ENCODE measurements at places on chromosomes 11 and 22.
A peak's percentile ranks its signal among the peaks of the same experiment; 100 is the strongest.

- no peak overlapping the region for H3K4me3 ChIP-seq
- no peak overlapping the region for H3K27ac ChIP-seq
These were observed 328.3 kb downstream of the FAT3 start for GRCh38 chr11:92552942-92553341.

DNA sequence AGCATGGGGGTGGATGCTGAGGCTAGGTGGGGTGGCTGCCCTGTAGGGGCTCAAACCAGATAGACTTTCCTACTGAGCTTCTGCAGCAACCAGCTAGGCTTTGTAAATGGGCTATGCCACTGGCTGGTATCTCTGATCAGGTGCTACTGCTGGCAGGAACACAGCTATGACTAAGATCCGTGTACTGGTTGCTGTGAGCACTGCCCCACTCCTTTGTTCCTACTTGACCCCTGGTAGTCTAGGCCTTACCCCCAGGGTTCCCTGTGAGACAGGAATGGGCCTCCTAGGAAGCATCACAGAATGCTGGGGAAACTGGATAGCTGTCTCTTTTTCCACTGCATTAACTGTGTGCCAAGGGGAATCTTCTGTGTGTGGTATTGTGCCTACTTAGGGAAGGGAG lies 58.4 kb upstream of the GAB2 start:
- H3K4me3 ChIP-seq: no peak overlapping the region
- H3K36me3 ChIP-seq: peaks cover 4% of the 10 kb centered on the region
- H3K4me1 ChIP-seq: no peaks in the 10 kb centered on the region
- DNase-seq: no peak
- no peaks in the 10 kb centered on the region for H3K27me3 ChIP-seq

- no peak for DNase-seq
- no peaks in the 10 kb centered on the region for H3K36me3 ChIP-seq
- no peak overlapping the region for H3K27ac ChIP-seq
- H3K4me1 ChIP-seq: no peaks in the 10 kb centered on the region
- H3K4me3 ChIP-seq: no peak overlapping the region
These were observed 1112.4 kb downstream of the JRKL start for GRCh38 chr11:97502201-97502600.

- H3K4me3 ChIP-seq: no peak overlapping the region
- peaks cover 43% of the 10 kb centered on the region for H3K27me3 ChIP-seq
- H3K36me3 ChIP-seq: no peaks in the 10 kb centered on the region
- H3K27ac ChIP-seq: peak overlapping the region; percentile 30
- H3K4me1 ChIP-seq: no peaks in the 10 kb centered on the region
- no peak for DNase-seq
These were observed 12.8 kb upstream of the CABP7 start for GRCh38 chr22:29707010-29707409.

- H3K36me3 ChIP-seq: peaks cover 20% of the 10 kb centered on the region
- peak; percentile 33 for DNase-seq
- peak within 1 kb of the TSS; percentile 96 for H3K27ac ChIP-seq
- H3K27me3 ChIP-seq: no peaks in the 10 kb centered on the region
- peak within 1 kb of the TSS; percentile 92 for H3K4me3 ChIP-seq
These were observed at the start of gene PLAAT3 for GRCh38 chr11:63614136-63614671. PLAAT3 (minus strand) TSS chr11:63614433; CDS start chr11:63614014, 419 bp downstream.

DNA sequence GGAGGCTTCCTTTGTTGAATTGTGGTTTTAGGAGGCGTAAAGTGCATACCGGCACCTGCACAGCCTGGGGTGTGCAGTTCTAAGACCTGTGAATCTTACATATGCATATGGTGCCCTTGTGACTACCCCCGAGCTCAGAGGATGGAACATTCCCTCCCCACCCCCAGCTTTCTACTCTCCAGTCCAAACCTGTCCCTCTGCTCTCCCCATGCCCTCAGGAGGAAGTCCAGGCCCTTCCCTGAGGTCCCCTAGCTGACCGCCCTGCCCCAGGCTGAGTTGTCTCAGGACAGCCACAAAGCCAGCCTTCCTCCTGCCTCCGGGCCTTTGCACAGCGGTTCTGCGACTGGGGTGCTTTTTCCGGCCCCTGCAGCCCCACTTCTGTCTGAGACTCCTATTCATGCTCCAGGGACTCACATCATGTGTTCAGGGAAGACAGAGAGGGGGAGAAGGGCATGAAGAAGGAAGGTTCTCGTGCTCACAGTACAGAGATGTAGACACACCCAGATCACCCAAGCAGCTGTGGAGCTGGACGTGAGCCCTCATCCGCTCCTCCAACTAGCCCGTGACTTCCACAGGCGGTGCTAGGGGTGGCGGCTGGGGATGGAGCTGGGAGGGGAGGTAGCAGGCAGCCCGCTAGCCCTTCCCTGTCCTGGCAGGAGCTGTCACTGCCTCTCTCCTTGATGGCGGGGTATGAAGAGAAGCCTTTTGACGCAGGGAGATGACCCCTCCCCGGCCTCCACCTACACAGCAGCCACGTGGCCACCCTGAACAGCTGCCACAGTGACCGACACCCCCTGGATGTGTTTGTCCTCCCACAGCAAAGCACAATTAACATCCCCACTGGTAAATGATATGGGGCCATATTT lies 50.8 kb downstream of the FLRT1 start:
- no peak overlapping the region for H3K4me3 ChIP-seq
- peaks cover 3% of the 10 kb centered on the region for H3K4me1 ChIP-seq
- no peak for DNase-seq
- H3K27me3 ChIP-seq: peaks cover 8% of the 10 kb centered on the region

- DNase-seq: no peak
- no peak overlapping the region for H3K27ac ChIP-seq
- H3K4me1 ChIP-seq: no peaks in the 10 kb centered on the region
- no peak overlapping the region for H3K4me3 ChIP-seq
These were observed 16.1 kb upstream of the NTM start for GRCh38 chr11:131354251-131354701.

- peaks cover 10% of the 10 kb centered on the region for H3K36me3 ChIP-seq
- H3K4me3 ChIP-seq: no peak overlapping the region
- H3K4me1 ChIP-seq: peaks cover 4% of the 10 kb centered on the region
These were observed 5.1 kb downstream of the CHEK2 start for GRCh38 chr22:28736301-28737155.

GRCh38 chr11:12680246-12680939 lies 6.2 kb downstream of the TEAD1 start:
- H3K27ac ChIP-seq: no peak overlapping the region
- no peak overlapping the region for H3K4me3 ChIP-seq
- no peak for DNase-seq
- H3K27me3 ChIP-seq: peaks cover 75% of the 10 kb centered on the region
- no peaks in the 10 kb centered on the region for H3K36me3 ChIP-seq

- H3K36me3 ChIP-seq: peaks cover 46% of the 10 kb centered on the region
- DNase-seq: no peak
- H3K27ac ChIP-seq: peak overlapping the region; percentile 100
- peaks cover 28% of the 10 kb centered on the region for H3K4me1 ChIP-seq
- peak overlapping the region; percentile 98 for H3K4me3 ChIP-seq
These were observed 617 bp downstream of the TSG101 start for GRCh38 chr11:18526130-18526520.

- H3K4me1 ChIP-seq: peaks cover 6% of the 10 kb centered on the region
- H3K36me3 ChIP-seq: peaks cover 2% of the 10 kb centered on the region
- DNase-seq: no peak
- peaks cover 68% of the 10 kb centered on the region for H3K27me3 ChIP-seq
- no peak overlapping the region for H3K4me3 ChIP-seq
These were observed 4.2 kb downstream of the RAB3IL1 start for GRCh38 chr11:61912991-61913698.

Data from effector memory CD8-positive, alpha-beta T cell (primary cell).